ENCODE measurements at places on chromosomes 3 and 15.
A peak's percentile ranks its signal among the peaks of the same experiment; 100 is the strongest.

GRCh38 chr15:50107157-50107556 lies 11.9 kb downstream of the ATP8B4 start:
- no peak for DNase-seq

DNA sequence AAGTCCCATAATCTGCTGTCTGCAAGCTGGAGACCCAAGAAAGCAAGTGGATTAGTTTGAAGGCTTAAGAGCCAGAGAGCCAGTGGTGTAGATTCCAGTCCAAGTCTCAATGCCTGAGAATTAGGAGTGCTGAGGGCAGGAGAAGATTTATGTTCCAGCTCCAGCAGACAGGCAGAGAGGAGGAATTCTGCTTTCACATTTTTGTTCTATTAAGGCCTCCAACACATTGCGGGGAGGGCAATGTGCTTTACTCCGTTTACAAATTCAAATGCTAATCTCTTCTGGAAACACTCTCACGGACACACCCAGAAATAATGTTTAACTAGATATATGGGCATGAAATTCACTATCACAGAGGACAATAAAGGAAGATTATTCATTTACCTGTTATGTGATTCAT lies 54.0 kb downstream of the DPH6 start:
- DNase-seq = no peak

- no peak for DNase-seq
These were observed 42.8 kb downstream of the ALDH1L1 start for GRCh38 chr3:126137490-126138130.

DNA sequence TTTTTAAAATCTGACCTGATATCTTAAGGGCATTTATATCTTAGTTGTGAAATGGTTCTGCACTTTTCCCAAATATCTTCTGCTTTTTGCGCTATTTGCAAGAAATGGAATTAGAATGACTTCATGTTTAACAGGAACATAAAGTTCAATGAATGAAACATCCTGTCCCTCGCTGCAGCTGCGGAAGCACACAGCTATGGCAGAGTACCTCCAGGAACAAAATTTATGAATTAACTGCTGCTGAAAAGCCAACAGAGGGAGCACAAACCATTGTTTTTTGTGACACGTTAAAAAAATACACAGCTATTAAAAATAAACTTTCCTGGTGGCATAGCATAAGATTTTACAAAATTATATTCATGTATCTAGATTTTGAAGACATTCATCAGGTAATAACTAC lies 404.4 kb upstream of the MDFIC2 start:
- no peak for DNase-seq

GRCh38 chr3:131549340-131549739 lies 46.6 kb upstream of the MRPL3 start:
- DNase-seq = no peak

- DNase-seq = no peak
These were observed 123.5 kb downstream of the GHSR start for GRCh38 chr3:172324611-172325203.

DNA sequence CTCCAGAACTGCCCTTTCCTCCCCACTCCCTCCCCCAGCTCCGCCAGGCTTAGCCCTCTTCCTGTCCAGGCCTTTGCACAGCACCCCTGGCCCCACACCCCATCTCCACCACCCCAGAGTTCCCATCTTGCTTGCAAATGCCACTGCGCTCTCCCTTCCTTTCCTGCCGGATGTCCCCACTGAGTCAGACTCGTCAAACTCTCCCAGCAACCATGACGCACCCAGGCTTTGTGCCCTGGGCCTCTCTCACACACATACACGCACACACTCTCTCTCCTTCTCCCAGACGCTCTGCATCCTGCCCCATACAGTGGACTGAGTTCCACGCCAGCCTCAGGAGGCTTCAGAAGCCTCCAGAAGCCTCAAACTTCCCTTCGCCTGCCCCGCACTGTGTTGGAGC lies 2.8 kb upstream of the CCDC9B start:
- no peak for DNase-seq

- DNase-seq = no peak
These were observed 65.1 kb upstream of the EPHA3 start for GRCh38 chr3:89042236-89042835.

GRCh38 chr3:5227812-5228211 lies 40.3 kb downstream of the EDEM1 start:
- no peak for DNase-seq

DNA sequence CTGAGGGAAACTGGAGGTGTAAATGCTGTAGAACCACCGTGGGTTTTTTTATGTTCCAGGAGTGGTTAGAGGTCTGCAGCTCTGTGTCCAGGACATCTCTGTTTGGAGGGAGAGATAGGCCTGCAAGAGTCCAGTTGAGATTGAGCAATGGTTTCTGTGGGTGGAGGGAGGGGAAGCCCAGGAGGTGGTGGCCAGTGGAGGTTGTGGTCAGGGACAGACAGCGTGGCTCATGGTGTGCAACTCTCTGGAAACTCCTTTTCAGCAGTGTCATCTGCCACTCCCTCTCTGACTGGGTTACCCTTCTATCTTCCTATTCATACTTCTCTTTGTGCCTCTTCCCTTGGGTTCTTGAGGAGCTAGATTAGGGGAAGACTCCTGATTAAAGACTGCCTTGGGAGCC lies 9.6 kb downstream of the XCR1 start:
- no peak for DNase-seq

- no peak for DNase-seq
These were observed 20.2 kb downstream of the SLC24A1 start for GRCh38 chr15:65641768-65642475.

DNA sequence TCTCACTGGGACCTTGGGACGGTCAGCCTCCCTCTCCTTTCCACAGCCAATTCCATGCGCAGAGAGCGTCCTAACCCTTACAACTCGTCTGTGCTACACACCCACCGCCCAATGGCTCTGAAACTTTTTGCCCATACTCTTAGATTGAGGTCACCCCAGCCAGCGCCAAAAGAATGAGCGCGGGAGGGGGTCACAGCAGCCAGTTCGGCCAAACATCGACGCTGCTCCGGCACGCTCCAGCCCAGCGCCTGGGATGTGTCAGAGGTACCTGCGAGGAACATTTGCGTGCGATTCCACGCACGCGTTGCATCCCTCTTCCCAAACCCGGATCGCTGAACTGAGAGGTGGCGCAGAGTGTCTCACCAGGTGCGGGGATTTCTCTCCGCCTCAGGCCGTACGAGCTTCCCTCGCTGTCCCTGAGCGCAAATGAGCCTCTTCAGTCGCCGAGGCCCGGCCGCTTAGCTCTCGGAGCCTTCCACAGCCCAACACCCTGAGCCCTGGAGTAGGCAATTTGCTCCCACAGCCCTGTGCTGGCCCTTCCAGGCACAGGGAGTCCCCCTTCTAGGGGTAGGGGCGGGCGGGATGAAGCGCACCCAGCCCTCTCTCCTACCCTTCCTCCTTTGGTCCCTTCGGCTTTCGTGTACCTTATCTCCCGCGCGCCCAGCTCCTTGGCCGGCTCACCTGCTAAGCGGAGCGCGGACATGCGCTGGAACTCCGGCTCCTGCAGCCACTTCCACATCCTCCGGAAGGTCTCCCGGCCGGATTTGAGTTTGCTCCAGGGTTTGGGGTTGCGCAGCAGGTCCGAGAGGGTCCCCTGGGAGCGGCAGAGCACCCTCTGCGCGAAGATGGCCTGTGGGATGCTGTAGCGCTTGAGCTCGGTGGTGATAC lies 1.8 kb downstream of the ONECUT1 start:
- DNase-seq = no peak

DNA sequence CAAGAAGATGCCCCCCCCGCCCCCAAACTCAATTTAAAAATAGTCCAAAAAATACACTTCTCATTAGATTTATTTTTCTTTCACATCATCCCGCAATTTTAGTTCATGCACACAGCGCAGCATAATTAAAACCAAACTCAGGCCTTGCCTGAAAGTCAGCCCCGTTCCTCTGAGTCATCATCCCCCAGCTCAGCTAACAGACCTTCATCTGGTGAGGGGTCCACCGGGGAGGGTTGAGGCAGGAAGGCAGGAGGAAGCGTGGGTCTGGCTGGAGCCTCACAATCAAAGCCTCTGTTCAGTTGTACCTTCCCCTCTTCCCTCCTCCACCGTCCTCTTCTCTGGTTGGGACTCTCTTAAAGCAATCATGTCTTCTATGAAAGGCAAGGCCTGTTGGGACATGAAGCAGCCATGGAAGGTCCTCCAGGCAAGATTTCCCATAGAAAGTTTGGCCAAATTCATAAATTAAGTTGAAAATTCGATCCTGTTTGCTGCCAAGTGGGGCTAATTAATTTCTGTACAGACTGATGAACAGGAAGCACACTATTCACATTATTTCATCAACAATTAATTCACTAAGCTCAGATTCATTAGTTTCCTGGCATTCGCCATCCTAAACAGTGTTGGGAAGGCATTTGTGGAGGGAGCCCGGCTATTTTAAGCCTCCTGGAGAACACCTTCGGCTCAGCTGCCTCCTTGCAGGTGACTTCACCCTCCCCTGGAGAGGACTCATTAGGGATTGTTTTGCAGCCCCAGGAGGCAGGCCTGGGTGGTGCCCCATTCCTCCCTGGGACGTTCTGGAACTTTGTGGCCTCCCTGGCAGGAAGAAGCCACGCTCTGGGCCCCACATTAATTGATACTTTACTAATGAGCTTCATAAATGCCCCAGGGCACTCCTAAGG lies 72.3 kb upstream of the BNC1 start:
- no peak for DNase-seq

DNA sequence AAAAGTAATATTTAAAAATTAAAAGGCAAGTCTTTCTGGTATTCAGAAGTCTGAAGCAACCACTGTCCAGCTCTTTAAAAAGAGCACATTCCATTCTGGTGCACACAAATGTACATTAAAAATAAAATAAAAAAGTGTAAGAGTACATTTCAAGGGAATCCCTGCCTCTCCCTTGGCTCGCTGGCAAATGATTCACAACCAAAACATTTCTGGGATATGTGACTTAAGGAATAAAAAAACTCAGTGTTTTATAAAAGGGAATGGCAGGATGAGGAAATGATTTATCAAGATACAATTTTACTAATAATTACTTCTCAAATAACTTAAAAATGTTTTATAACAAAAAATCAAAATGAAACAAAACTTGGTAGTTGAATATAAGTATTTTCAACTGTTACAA lies 23.8 kb upstream of the ANXA2 start:
- no peak for DNase-seq

GRCh38 chr3:34056181-34056910 lies 257.9 kb downstream of the PDCD6IP start:
- DNase-seq = no peak

DNA sequence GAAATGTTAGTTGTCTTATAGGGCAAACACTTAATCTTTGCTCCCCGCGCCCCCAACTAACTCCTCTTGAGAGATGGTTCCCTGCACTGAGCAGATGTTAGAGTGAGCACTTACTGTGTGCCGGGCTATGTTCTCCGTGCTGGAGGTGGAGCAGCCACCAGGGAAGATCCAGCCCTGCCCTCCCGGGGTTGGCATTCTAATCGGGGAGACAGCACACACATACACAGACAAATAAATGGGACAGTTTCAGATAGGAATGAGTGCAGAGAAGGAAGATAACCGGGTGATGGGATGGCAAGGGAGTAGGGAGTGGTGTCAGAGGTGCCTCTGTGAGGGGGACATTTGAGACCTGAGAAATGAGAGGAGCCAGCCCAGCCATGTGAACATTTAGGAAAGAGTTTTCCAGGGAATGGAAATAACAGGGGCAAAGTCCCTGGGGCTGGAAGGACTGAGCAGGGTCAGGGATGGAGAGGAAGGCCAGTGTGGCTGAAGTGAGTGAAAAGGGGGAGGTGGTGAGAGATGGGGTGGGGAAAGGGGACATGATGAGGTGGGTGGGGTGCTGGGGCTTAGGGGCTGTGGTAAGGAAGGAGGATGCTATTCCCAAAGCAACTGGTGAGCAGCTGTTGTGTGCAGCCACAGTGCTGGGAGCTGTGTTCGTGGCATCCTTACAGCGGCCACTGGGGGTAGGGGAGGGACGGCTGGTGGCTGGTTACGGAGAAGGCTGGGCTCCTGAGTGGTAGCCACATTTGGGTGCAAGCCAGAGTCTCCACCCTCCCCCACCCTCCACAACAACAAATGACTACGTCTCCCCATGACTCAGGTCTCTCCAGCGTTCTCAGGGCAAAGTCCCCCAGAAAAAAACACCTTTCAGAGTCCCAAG lies 15.4 kb upstream of the FGD5 start:
- DNase-seq = no peak

DNA sequence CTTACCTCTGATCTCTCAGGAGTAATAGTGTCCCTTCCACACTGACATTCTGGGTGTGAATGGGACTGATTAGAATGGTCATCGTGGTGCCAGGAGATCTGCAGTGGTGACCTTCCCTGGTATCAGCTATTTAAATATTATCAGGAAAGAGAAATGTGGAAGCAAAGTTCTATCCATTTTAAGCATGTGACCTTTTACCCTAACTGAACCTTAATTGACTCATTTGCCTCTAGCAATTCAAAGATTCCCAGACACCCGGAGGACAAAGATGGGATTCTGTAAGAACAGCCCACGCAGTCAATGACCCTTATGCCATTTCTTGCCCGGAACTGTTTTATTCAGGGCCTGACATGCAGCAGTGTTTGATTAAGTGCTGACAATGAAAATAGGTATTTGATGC lies 10.3 kb downstream of the LIPC start:
- peak; percentile 9 for DNase-seq

DNA sequence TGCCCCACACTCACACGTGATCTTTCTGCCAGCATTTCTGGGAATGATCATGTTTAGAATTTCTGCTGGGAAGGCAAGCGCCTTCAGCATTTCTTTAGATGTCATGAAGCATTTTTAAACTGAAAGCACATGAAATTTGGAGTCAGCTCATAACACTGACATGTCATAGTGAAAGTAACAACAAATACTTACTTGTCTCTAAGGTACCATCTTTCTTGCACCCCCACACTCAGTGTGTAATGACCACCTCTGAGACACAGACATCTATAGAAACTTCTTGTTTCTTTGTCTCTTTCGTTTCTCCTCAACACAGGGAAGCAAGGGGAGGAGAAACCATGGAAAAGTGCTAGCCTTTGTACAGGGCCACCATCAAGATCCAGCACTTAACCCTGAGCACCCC lies 171.7 kb downstream of the RORA start:
- DNase-seq = no peak

GRCh38 chr3:162984746-162985145 lies 1488.1 kb downstream of the OTOL1 start:
- no peak for DNase-seq

- no peak for DNase-seq
These were observed 6.6 kb downstream of the FSD2 start for GRCh38 chr15:82799183-82799841.

DNA sequence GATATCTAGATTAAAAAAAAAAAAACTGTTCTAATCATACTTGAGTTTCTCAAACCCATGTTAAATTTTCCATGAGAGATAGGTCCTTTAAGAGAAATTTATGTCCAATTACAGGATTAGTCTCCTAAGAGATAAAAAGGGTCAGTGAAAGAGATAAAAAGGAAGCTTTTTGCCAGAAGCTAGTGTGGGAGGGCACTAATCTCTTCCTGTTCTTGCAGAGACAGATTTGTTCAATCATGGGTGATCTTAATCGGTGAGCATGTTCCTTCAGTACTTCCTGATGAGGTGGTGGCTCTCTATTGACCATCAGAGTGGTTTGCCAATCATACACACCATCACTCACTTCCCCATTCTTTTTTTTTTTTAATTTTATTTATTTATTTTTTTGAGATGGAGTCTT lies 16.9 kb upstream of the LPP start:
- no peak for DNase-seq

GRCh38 chr3:195250473-195251251 lies 20.3 kb downstream of the XXYLT1 start:
- DNase-seq = no peak
